CMK (cell line): ENCODE measurements at places on chromosomes 7 and 10.

- DNase-seq: no peak
Observed at GRCh38 chr10:77403761-77404160, 233.8 kb downstream of the KCNMA1 start.

- DNase-seq: no peak
Observed at GRCh38 chr7:5758286-5758685, 23.2 kb downstream of the RNF216 start.

DNA sequence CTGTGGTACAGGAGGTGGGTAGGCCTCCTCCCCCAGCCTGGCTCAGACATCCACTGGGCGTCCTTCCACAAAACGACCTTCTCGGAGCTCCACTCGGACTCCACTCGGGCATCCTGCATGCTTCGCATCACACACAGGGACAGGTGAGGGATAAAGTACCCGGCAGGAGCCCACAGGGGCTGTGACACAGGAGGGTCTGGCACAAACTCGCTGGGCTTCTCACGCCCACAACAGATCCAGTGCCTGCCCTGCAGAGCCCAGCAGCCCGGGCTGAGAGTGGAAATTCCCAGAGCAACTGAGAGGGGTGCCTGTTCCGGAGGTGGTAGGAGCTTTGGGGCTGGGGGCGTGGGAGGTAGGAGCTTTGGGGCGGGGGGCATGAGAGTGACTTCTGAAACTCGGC lies 108.4 kb downstream of the MKI67 start:
- DNase-seq: no peak

DNA sequence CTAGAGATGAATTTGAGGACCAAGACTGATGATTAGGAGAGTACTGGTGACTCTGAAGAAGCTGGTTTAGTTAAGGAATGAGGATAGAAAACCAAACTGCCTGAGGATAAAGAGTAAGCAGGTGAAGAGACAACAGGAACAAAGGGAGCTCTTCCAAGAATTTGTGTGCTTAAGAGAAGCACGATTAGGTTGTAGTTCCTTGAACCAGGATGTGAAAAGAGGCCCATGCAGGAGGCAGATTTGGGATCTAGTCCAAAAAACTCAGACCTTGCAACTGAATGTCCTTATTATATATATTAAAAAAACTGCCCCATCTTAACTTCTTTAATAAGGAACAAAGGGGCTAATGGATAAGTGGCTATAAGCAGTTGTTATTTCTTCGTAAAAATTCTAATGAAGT lies 150.4 kb downstream of the SKAP2 start:
- DNase-seq: no peak

DNA sequence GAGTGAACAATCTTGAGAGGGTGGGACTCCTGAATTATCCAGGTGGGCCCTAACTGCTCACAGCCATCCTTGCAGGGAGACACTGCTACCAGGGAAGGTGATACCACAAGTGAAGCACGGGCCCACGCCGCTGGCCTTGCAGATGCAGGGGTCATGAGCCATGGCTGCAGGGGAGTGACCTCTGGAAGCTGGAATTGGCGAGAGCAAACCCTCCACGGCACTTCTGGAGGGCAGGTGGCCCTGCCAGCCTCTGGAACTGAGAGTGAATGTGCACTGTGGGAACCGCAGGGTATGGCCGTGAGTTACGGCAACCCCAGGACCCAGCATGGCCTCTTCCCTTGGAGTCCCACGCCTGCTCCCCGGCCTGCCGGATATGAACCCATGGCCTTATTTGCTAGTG lies 37.5 kb downstream of the STK32C start:
- DNase-seq: no peak

- no peak for DNase-seq
Observed at GRCh38 chr10:70651661-70652060, 20.6 kb upstream of the ADAMTS14 start.

DNA sequence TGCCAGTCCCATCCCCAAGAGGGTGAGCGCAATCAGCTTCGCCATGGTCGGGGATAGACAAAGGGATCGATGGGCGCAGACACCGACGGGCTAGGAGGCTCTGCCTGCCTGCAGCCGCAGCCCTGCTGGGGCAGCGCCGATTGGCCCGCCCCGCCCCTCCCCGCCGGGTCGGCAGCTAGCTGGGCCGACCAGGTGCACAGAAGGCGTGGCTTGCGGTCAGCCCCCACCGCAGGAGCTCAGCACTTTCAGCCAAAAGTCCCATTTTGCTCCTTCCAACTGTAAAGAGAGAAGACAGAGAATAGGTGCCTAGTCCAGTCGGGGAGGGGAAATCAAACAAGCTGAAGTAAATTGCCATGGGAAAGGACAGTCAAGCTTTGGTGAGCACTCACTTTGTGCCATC lies at the start of gene PON1:
PON1 (minus strand) TSS at position 102 of the 400 bp plus-strand sequence; CDS start at position 45, 57 bp downstream.
- DNase-seq: no peak

DNA sequence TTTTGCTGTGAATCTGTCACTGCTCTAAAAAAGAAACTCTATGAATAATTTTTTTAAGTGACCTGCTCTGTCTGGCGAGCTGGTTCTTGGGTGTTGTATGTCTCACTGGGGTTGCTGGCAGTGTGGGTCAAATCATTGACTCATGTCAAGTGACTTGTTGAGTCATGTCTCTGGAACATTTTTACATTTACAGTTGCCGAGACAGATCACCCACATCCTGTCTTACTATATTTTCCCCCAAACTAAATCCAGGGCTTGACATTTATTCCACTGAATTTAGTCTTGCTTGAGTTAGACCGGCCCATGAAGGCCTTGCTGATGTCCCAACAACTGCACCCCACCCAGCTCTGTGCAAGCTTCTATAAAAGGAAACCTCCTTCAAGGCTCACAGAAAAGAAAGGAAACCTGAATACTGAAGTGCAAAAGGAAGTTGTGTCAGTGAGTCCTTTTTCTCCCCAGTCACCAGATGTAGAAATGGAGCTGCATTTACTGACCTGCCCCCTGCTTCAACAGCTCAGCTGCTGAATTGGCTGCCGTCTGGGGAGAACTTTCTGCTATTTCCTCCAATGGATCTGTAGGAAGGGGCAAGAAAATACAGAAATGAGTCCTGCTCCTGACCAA lies 290.3 kb downstream of the TNS3 start:
- DNase-seq: no peak

DNA sequence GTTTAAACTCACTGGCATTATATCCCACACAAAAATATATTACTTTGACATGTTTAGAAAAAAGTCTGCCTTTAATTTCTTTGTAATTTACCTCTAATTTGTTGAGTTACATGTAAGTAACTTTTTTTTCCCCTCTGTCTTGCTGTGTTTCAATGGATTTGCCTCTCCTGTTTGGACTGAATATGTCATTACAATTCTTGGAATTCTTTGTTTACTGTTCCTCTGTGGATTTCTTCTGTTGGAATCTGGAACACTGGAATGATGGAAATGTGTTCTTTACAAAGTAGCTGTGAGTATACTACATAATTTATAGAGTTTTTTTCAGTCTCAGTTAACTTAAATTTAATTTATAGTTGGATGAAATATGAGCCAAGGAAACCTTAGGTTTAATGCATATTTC lies 30.4 kb downstream of the SEPTIN7 start:
- no peak for DNase-seq

DNA sequence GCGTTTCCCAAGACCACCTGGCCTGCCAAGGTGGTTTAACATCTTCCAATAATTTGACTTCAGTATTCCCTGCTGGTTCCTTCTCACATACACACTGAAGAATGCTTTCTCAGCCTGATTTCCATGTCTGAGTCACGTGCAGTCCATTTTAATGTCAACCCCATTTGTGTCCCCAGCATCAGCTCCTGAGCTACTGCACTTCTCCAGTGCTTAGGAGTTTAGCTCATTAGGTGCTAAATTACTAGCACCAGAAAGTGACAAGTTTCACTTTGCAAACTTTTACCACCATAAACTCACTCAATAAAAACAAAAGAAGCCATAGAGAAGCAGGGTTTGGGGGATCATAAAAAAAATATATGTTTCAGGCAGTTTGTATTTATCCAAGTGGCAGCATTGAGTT lies 279.3 kb upstream of the SORCS1 start:
- no peak for DNase-seq

GRCh38 chr10:64515970-64516699 lies 994.9 kb downstream of the REEP3 start:
- no peak for DNase-seq

GRCh38 chr7:87452279-87452678 lies 23.2 kb downstream of the ABCB4 start:
- DNase-seq: no peak

DNA sequence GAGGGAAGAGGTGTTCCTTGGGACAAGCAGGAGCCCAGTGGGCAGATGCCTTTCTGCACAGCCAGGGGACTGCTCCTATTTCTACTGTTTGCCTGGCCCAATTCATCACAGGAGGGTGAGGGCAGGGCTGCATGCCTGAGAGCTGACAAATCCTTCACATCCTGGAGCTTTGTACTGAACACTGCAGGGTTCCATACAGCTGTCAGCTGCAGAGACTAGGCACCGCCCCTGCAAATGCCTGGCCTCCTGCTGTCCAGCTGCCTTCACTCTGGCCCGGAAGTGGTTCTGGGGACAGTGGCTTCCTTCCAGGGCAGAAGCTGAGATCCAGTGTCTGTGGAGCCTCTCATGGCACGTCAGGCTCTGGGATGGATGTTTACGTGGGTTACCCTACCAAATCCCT lies 470.7 kb downstream of the DNAJB6 start:
- no peak for DNase-seq
